Liver (tissue), 10 donors: ENCODE measurements at places on chromosomes 6 and 20. TPM values are rescaled to one million over a fixed set of nuclear protein-coding genes. Genes with fewer than 3 reads are reported as not detected.

Gene SIM1
- not detected for total RNA-seq

Gene SLC17A1
- 11.1 TPM for total RNA-seq

DNA sequence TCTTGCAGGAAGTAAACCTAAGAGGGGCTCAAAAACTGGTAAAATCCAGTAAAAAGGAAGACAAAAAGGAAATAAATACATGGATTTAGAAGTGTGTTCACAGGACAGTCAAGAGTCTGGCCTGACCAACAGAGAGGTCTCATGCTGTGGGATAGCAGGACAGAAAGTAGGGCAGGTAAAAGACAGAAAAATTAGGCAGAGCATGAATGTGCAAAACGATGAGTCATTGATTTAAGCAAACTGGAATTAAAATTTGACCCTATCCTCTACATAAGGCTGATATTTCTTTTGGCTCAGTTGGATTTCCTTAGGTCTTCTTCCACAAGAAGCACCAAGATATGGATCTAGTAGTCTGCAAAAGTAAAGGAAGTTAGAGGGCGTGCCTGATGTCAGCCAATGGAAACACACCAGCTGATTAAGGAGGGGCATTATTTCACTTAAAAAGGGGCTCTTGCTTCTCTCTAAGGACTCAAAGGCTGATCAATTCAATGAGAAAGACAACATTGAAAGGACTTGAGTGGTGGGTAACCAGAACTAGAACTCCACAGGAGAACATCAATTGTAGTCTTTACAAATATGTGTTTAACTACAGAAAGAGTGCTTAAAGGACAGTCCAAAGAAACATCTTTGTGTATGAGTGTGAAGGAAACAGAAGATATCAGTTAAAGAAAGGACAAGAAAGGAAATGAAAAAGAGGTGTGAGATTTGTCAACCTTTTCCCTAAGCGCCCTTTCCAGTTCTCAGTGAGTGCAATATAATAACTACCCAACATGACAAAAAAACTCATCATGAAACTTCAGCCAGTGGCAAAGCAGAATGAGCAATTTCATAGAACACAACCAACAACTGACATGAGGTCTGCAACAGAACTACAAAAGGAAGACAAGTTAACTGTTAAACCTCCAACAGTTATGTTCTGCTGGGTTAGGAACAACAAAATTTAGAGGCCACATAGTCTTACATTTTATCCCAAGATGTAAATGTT lies 19.4 kb upstream of the MYB start:
- H3K27ac ChIP-seq: no peak overlapping the region
- H3K36me3 ChIP-seq: no peaks in the 10 kb centered on the region
- no peak for DNase-seq
- H3K4me3 ChIP-seq: no peak overlapping the region
- H3K4me1 ChIP-seq: no peaks in the 10 kb centered on the region

Gene CFAP206
- not detected for total RNA-seq

Gene HUS1B
- total RNA-seq: 0.51 TPM
